ENCODE measurements at places on chromosomes 7 and 10.

GRCh38 chr10:12299222-12299965 is 50.0 kb upstream of the CAMK1D start:
- DNase-seq: no peak

DNA sequence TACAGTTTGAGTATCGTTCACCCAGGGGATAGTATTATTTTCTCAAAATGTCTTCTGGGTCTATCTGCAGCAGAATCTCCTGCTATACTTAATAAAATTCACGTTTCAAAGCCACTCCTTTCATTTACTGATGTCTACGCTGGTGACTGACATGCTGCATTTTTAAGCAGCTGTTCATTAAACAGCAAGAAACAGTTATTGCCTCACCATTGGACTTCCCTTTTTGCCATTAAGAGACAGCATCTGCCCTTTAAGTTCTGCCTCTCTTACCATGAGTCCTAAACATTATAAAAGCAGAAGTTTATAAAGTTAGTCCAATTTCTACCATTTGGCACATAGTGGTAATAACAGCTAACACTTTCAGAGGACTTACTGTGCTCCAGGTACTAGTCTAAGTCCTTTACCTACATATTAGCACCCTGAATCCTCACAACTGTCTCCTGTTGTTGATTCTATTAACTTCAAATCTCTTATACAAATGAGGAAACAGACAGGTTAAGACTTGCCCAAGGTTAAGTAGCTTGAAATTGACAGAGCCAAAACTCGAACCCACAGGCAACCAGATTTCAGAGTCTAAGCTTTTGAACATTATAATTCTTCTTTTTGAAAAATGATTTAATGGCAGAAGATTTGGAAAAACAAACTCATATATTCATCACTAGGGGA is 169.5 kb downstream of the SNX13 start:
- DNase-seq: no peak

DNA sequence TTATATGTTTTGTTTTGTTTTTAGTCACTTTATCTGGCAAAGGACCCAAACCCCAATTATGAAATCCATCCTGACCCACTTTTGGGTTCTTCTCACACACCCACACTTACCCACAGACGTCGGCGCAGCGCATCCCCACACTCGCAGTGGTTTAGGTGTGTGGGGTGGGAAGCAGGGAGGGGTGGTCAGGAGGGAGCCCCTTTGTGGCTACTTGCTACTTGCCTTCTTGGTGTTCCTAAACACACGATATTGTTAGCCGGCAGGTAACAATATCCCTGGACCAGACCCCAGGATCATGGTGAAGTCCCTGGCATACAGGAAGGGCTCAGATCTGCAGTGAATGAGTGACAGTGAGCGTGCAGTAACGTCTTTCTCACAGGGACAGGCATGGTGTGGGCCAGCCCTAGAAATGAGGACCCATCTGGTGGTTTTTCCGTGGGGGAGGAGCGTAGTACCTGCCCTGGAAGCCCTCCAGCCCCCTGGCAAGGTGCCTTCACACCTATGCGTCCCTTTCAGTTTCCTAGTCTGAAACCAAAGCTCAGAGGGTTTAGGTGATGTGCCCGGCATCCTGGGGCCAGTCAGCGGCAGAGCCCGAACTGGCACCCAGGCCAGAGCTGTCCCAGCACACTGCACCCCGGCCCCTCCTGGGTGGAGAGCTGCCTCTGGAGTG is 4.4 kb downstream of the SPOCK2 start:
- no peak for DNase-seq

GRCh38 chr10:15813415-15813814 is 46.9 kb downstream of the MINDY3 start:
- DNase-seq: no peak

GRCh38 chr10:527416-527815 is 162.1 kb downstream of the DIP2C start:
- DNase-seq: no peak

GRCh38 chr7:97601931-97602457 is 129.9 kb upstream of the TAC1 start:
- no peak for DNase-seq

DNA sequence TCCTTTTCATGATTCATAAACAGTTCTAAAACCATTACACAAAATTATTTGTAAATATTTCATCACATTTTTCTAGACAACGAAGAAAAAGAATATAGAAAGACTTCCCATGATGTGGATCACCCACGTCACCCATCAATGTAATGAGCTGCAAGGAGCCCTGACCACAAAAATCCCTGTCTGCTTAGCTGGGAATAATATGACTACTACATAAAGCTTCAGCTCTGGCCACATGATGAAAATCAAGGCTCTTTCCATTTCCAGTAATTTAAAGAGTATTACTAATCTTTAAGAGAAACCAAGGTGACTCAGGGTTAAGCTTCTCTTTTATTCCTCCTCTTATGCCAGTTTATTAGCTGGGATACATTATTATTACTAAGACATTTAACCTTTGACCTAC is 180.8 kb upstream of the CACNA2D1 start:
- DNase-seq: peak; percentile 79

DNA sequence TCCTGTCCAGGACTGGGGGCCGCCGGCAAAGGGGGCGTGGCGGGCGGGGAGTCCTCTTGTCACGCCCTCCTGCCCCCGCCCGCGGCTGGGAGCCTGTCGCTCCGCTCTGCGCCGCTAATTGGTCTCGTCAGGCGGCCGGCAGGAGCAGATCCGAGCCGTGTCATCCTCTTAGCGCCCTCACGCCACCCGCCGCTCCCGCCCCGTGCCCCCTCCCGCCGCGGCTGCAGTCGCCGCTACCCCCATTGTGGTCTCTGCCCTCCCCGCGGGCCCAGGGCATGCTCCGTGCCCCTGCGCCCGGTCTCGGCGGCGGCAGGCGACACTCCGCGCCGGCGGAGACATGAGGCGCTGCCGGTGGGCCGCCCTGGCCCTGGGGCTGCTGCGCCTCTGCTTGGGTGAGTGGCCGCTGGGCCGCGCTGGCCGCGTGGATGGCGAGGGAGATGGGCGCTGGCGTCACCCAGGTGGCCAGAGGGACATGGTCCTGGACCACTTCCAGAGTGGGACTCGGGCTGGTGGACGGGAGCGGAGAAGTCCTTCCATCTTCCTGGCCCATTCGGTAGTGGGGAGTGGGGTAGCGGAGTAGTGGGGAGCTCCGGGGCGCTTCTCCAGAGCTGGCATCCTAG is at the start of gene CDHR1:
CDHR1 (plus strand) TSS at position 114 of the 620 bp plus-strand sequence; CDS start at position 338, 224 bp downstream.
- no peak for DNase-seq

DNA sequence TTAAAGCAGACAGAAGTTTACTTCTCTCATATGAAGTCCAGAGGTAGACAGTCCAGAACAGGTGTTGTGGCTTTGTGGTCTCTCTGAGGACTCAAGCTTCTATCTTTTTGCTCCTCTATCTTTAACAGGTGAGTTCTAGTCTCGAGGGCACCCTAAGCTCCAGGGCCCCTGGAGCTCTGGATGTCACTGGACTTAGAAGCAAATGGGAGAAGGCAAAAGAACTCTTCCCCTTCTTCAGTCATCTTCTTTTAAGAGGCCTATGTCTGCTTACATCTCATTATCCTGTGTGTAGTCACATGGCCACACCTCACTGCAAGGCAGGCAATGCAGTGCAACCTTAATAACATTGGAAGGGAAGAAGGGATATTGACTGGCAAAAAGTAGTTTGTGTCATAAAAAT is 61.6 kb downstream of the ADCYAP1R1 start:
- no peak for DNase-seq

DNA sequence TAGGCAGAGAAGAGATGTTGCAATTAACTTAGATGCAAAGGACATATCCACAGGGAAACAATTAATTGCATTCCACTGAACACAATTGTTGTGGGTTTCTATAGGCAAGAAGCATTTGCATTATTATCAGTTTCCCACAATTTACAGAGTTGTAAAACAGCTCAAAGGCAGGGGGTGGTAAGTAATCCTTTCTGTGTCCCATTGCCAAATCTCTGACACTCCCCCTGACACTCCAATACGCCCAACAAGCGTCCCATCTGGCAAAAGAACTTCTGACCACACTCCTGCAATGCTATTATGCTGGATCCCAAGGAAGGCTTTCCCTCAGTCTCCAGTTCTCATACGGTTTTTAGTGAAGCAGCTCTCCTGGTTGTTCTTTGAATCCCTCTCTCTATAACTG is 179.8 kb downstream of the CXCL12 start:
- DNase-seq: no peak

- no peak for DNase-seq
These were observed 78.0 kb downstream of the INPP5A start for GRCh38 chr10:132615341-132616169.

GRCh38 chr10:110343947-110344346 is 39.2 kb upstream of the SMNDC1 start:
- no peak for DNase-seq

DNA sequence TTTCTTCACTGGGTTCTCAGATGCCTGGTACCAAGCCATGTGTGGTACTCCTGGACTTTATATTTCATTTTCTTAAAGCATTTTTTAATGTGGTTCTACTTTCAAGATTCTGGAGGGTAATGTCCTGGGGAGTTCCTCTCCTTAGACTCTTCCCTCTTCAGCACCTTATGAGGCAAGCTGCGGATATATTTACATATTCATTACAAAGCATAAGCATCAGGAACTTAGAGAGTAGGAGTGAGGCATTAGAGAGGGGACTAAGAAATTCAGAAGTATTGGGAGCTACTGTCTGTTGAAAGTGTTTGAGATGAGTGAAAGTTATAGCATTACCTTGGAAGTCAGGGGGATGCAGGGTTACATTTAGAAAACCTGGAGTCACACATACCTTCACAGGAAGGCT is 20.8 kb downstream of the AUTS2 start:
- no peak for DNase-seq

DNA sequence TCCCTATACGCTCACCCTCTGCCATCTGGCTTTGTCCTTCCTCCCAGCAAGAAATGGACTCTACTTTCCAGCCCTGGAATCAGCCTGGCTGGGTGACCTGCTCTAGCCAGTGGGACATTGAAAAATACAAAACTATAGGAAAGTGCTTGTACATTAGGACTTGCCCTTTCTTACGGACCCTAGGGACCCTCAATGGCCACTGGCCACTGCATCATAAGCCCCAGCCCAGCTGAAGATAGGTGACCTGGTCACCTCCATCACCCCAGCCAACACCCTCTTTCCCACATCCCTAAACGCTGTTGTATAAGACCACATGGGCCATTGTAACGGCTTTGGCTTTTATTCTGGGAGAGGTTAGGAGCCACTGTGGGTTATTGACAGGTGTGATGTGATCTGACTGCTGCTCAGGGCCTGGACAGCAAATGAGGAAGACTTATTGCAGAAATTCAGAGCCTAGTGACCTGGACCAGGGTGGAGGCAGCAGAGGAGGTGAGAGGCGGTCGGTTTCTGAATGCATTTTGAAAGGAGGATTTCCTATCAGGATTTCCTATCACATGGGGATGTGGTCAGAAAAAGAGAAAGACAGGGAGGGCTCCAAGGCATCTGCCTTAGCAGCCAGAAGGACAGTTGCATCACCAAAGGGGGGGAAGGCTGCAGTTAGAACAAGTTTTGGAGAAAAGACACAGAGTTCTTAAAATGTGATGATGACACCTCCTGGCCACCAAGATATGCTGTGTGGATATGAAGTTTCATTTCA is 2.2 kb upstream of the LMBR1 start:
- no peak for DNase-seq

DNA sequence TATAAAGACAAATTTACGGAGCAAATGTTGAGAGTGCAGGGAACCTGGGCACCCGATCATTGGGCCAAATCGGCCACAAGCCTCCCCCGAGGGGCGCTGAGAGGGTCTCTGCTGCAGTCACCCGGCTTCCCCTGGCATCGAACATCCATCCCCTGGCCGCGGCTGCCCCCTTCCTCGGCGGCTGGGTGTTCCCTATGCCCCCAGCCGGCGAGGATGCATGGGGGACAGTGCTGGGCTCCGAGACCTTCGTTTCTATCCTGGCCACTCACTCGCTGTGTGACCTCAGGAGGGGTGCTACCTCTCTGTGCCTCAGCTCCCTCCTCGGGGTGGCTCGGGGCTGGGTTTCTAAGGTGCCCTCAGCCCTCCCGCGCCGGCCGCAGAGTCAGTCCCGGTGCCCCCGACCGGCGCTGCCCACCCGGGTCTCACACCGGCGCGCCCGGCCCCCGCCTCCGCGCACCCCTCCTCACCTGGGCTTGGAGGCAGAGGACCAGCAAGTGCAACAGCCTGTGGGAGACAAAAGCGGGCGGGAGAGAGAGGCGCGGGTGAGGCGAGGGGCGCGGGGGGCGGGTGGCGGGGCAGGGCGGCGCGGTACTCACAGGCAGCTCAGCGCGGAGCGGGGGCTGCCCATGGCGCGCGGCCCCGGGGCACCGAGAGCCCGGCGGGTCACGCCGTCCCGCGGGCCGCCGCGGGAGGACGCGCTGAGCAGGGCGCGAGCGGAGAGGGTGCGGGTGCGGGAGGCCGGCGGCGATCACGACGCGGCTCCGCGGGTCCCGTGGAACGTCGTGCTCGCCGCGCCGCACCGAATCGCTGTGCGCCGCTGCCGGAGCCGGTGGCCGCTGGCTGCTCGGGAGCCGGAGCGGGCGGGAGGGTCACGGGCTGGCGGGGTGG is at the start of gene FGF8:
FGF8 (minus strand) TSS at position 842 of the 888 bp plus-strand sequence; CDS start at position 628, 214 bp downstream.
- no peak for DNase-seq

GRCh38 chr10:89308736-89309135 is 6.9 kb downstream of the IFIT2 start:
- no peak for DNase-seq

DNA sequence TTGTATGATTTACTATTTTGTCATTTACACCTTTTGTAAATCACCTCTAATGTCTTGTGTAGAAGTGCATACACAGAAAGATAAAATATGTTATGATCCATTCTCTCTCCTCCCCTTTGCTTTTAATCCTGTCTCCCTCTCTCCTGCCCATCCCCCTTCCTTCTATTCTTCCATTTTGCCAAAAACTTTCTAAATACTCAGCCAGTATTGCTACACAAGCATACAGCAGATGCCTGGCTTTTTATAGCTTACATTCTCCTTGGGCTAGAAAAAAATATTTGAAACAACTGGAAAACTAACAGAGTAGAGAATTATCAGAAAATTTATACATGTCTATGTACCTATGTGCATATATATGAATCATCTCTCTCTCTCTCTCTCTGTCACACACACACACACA is 308.7 kb upstream of the BMPER start:
- no peak for DNase-seq

DNA sequence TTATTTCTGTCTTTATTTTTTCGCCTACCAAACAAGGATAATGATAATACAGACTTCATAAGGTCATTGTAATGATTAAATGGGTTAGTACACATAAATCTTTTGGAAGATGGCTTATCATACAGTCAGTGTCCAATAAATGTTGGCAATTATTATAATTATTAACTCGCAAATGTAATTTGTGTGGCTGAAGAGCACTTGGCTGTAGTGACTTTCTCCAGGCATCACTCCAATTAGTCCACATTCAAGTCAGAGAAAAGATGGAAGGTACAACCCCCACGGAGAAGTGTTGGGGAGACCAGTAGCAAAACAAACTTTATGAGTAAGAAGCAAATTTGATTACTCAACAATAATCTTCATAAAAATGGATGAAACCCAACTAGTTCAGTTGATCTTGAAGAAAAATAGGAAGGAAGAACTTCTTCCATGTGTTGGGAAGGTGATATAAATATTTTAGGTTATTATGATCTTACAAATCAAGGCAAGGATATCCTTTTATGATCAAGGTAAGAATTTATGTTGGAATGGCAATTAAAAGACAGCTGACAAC is 5.1 kb downstream of the AOAH start:
- no peak for DNase-seq

All from M059J (cell line).